ENCODE measurements at places on chromosomes 6 and 20. TPM values are rescaled to one million over a fixed set of nuclear protein-coding genes. Genes with fewer than 3 reads are reported as not detected.

Gene NHSL1
- total RNA-seq: 4.0 TPM

Gene PRICKLE4
- not detected for total RNA-seq

Gene HSPA12B
- total RNA-seq: not detected

Gene RSPH4A
- total RNA-seq: not detected

Gene PRKN
- total RNA-seq: 0.07 TPM

Gene COL19A1
- total RNA-seq: not detected

Gene OR10C1
- not detected for total RNA-seq

Gene LIN28B
- total RNA-seq: 0.07 TPM

Gene PRELID3B
- 76.3 TPM for total RNA-seq

Gene PAX1
- total RNA-seq: not detected

Gene THEMIS
- not detected for total RNA-seq

Gene ZNF165
- total RNA-seq: 4.3 TPM

Gene MRAP2
- total RNA-seq: not detected

Gene SAMD3
- total RNA-seq: not detected

Gene UBE2C
- 447 TPM for total RNA-seq

Gene ECT2L
- total RNA-seq: not detected

Gene SUMO4
- total RNA-seq: not detected

Gene GSTA1
- not detected for total RNA-seq

Gene NFYA
- total RNA-seq: 23.9 TPM

Gene GPLD1
- total RNA-seq: 0.51 TPM

Gene SPDEF
- 0.07 TPM for total RNA-seq

Gene ULBP2
- 16.0 TPM for total RNA-seq

Gene LSM14B
- 23.3 TPM for total RNA-seq

Gene SLC22A2
- not detected for total RNA-seq

Gene LY6G6F
- total RNA-seq: not detected

Gene COL12A1
- 17.5 TPM for total RNA-seq

Gene GRM1
- 0.51 TPM for total RNA-seq

Gene DZANK1
- 1.4 TPM for total RNA-seq

Gene EPPIN
- total RNA-seq: not detected

Gene CLVS2
- not detected for total RNA-seq

Gene TUBB2B
- 219 TPM for total RNA-seq

Gene SIRPD
- total RNA-seq: not detected

Gene POPDC3
- total RNA-seq: 6.6 TPM

Measured in epithelial cell of proximal tubule (primary cell).